Activated CD4-positive, CD25-positive, alpha-beta regulatory T cell treated with anti-CD3 and anti-CD28 coated beads, Interleukin-2, amount 50 U/mL, for 72 hours (primary cell): ENCODE measurements at places on chromosomes 5 and 9.

DNA sequence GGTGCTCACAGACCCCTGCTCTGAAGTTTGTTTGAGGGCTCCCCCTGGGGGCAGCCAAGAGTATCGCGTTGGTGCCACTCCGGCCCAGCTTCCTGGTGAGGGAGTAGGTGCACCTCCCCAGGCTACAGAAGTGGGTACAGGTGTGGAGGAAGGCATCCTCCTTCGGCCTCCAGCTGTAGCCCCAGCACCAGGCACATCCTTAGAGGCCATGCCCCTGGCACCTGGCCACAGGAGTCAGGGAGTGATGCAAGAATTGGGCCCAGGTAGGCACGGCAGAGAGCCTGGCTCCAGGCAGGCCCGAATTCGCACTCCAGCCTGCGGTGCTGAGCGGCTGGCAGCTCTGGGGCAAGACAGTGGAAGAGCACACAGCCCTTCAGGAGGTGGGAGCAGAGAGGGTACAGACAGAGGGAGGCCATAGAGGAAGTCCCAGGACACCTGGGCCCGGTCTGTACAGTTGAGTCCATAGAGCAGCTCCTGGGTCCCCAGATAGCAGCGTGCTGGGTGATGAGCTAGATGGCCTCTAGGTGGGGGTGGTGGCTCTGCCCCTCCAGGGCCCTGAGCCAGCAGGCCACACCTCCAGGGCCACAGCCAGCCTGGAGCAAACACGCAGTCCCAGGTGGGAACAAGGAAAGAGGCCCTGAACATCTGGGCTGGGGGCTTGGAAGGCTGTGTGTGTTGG is 2.4 kb downstream of the SAPCD2 start:
- DNase-seq: peak; percentile 85

DNA sequence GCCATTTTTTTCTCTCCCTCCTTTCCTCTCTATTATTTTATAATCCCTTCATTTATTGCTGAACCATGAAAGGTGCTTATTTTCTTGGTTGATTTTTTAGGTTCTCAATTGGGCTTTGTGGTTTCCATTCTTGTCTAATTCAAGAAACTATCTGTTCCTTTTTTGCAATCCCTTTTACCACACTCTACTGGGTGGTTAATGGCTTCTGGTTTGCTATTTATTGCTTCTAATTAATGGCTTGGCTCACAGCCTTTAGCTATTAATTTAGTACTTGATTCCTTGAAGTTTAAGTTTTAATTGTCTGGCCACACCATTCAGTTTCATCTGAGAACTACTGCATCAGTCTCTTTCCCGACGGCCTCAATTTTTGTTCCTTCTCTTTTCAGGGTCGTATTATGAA is 5.6 kb downstream of the FRRS1L start:
- no peak for DNase-seq

DNA sequence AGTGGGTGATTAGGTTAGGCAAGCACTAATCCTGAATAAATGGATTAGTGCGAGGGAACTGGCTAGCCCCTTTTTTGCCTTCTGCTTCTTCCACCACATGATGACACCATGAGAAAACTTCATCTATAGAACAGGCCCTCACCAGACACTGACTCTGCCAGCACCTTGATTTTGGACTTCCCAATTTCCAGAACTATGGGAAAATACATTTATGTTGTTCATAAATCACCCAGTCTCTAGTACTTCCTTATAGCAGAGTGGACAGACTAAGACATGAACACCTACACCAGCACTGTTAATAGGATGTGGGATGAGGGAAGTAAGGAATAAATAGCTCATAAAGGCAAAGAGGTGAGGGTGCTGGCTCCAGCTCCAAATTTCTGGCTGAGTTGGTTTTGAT is 1.4 kb downstream of the ZNF622 start:
- DNase-seq: no peak

GRCh38 chr5:36730537-36731216 is 124.3 kb downstream of the SLC1A3 start:
- no peak for DNase-seq

GRCh38 chr9:124659099-124659659 is 111.9 kb downstream of the NR6A1 start:
- peak; percentile 31 for DNase-seq

DNA sequence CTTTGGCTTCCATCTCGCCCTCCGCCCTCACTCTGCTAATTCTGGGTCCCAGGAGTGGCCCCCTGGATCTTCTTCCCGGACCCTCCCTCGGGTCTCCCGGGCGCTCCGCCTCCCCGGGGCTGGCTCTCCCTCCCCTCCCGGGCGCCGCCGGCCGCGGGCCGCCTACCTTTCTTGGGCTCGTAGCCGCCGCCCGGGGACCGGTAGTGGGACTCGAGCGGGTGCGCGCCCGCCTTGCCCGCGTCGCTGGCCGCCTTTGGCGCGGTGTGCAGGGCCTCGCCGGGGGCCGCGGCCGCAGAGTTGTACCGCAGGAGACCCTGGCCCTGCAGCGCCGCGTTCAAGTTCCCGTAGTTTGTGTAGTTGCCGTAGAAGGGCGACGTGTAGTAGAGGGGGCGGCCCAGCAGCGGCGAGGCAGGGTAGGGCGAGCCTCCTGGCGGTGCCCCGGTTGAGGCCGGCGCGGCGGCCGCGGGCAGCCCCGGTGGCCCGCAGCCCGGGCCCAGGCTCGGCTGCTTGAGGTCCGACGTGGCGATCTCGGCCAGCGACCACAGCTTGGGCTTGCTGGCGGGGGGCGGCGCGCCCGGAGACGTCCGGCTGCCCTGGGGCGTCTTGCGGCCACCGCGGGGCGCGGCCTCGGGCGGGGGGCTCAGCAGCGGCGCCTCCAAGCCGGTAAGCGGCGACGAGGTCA is 3.2 kb downstream of the IRX2 start:
- DNase-seq: no peak

DNA sequence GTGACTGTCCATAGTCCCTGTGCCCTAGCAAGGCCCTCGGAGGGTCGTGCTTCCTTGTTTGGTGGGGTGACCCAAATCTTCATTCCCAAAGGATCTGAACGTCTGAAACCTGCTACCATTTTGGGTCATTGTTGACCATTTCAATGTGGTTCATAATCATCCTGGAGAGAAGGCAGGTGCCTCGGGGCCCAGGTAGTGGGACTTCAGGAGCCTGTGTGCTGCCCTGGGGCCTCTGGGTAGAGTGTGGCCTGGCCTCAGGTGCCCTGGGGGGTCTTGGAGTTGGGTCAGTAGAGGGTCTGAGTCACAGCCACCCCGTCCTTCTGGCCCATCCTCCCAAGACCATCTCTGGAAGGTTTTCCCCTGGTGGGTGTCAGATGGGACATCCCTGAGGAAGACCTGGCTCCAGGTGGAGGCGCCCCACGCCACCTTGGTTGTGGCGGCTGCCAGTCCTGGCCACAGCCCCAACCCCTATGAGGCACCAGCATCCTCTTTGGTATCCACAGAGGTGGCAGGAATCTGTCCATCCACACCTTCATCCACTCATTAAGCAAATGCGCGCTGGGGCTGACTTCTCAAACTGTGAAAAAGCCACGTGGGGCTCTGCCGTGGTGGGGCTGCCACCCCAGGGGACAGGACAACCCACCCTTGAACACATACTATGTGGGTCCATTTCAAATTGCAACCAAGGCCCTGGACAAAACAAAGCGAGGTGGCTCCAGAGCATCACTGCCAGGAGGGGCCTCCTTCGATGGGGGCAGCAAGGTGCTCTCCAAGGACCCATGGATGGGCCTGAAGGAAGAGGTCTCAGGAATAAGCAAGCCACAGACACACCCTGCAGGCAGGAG is 41.6 kb upstream of the FCN1 start:
- DNase-seq: no peak

DNA sequence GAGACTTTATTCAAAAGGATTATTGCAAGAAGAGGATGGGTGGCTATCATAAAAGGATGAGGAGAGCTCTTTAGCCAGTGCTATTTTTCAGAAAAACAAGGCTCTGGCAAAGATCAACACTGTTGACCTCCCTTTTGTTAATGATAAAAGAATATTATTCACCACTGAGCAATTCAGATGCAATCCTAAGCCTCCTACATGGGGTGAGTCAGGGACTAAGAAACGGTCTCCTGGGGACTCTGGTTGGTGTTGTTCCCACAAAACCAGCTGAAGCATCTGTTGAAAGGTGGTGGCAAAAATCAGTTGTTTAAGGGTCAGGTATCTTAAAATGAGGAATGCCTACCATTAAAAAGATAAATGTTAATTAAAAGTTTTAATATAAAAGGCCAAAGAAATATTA is 7.7 kb upstream of the GCNT1 start:
- no peak for DNase-seq

DNA sequence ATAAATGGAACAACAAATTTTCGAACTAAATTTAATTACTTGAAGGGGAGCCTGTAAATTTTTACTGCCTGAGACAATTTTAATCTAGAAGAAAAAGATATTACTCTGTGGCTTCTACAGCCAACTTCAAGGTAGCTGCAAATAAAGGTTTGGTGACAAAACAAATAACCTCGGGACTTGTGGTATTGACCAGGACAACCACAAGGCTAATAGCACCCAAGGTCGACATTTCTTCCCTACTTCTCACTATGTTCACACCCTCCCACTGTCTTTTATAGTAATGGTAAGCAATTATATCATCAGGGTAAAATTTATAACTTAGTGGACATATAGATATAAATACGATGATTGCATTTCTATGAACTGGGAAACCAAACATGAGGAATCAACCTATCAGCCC is 67.9 kb upstream of the SPINK5 start:
- no peak for DNase-seq

DNA sequence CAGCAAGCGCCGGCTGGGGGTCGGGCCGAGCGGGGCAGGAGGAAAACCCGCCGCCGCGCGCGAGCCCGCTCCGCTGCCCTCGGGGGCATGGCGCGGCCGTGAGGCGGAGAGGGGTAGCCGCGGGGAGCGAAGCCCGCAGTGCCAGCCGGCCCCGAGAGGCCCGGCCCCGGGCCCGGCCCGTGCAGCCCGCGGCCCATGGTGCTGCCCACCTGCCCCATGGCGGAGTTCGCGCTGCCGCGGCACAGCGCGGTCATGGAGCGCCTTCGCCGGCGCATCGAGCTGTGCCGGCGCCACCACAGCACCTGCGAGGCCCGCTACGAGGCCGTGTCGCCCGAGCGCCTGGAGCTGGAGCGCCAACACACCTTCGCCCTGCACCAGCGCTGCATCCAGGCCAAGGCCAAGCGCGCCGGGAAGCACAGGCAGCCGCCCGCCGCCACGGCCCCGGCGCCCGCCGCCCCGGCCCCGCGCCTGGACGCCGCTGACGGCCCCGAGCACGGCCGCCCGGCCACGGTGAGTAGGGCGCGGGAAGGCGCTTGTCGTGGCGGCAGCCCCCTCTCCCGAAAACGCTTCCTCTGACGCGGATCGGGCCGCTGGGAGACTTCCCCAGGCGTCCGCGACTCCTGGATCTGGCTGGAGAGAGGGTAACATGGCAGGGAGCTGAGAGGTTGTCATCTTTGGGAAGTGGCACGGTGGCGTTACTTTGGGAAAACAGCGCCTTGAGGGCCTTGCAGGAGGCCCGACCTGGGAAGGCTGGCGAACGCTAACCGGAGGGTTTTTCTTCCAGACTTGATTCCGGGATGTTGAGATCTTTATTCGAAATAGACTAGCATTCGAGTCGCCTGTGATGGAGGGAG is 523 bp downstream of the MAML1 start:
- DNase-seq: no peak

GRCh38 chr5:167071981-167072610 is 1219.3 kb upstream of the WWC1 start:
- no peak for DNase-seq

DNA sequence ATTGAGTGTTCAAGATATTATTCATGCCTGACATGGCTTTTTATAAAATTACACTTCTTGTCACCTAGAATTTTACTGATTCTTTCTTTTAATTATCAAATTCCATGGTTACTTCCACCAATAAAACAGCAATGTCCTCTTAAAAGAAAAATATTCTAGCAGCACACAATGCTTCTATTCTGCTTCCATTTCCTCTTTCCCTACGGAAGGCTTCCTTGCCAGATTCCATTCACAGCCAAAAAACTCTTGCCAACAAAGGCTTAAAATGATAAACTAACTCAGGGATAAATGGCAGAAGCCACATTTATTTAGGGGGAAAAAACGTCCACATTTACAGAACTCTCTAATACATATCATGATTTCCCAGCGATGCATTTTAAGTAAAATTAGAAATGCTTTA is 111.6 kb downstream of the CTNND2 start:
- DNase-seq: no peak

DNA sequence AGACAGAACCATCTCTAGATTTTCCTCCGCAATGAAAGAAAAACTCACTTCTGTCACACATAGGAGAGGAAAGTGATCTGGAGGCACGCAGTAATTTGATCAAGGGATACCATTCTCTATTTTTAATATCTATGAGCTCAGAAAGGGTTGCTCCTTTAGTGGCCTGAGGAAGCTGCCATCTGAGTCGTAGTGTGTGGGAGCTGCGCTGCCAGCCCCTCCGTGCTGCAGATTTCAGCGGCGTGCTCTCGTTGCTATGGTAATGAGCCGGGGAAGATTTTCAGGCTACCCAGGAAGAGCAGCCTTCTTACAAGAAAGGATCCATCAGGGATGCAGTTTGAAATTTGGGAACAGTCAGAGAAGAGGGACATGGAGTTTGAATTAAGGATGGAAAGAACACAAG is 17.1 kb upstream of the GOLM1 start:
- no peak for DNase-seq

DNA sequence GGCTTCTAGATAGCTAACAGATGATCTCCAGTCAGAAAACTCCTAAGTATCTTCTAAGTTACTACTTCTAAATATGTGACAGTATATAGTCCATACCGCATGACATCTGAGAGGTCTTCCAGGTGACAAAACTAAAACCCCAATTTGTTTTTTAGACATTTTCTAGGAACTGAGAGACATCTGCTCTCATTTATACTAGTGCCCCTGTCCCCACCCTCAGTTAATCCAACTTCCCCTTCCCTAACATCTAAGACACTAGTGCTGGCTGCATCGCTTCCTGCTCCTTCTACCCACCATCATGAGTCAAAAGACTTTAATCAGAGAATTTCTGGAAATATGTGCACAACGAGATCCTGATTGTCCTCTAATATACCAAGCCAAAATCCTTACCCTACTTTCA is 37.9 kb downstream of the FBXW11 start:
- DNase-seq: no peak

- DNase-seq: no peak
These were observed 310.2 kb downstream of the ARRDC3 start for GRCh38 chr5:91072881-91073280.

DNA sequence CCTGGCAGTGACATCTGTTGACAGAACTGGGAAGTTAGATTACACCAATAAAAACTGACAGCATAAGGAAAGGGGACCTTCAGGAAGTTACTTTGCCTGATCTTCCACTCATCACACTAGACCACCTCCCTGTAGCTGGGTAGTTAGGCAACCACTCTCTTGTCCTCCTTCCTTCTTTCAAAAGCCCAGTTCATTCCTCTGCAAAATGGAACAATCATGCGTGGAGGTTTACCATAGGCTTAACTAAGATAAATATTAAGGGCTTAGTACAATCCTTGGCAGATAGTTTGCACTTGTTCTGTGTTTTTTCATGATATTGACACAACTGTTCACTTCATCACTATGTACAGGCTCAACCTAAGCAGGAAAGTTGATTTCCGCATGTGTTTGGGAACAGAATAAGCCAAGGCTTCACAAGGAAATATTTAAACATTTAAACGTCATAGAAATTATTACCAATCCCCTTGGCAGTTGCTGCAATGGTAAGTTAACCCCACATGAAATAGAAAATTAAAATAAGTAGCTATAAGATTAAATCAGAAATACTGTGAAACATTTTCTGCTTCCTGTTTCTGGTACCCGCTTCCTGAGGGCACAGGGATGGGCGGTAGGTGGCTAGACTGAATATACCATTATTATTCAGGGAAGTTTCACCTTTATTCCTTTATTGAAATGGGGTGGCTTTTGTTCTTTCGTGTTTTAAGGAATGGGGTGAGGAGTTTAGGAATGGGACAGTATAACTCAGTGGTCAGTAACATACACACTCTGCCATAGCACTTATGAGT is 9.9 kb upstream of the PTGER4 start:
- no peak for DNase-seq
